ENCODE measurements at places on chromosomes 16 and 17.

- no peak for DNase-seq
Measured at GRCh38 chr17:13728781-13729180, 127.1 kb upstream of the HS3ST3A1 start.

DNA sequence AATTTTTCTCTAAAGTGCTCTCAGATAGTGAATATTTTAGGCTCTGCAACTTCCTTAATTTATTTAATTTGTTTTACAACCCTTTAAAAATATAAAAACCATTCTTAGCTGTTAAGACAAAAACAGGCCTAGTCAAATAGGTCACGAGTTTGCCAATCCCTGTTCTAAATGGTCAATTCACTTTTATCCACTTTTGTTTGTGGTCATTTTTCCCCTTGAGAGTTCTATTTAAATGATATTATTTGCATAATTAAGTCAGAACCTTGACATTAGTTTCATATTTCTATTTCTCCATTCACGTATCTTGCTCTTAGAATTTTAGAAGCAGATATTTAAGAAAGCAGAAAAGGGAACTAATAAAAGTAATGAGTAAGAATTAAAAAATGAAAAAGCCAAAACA lies 4.0 kb downstream of the AMFR start:
- no peak for DNase-seq

- DNase-seq, result no peak
Measured at GRCh38 chr16:10370096-10370726, 15.7 kb upstream of the ATF7IP2 start.

- DNase-seq, result no peak
Measured at GRCh38 chr16:77322757-77323156, 112.1 kb downstream of the ADAMTS18 start.

- no peak for DNase-seq
Measured at GRCh38 chr16:27819881-27820610, 243.5 kb downstream of the GSG1L start.

GRCh38 chr16:57202095-57202886 lies 16.2 kb downstream of the RSPRY1 start:
- DNase-seq, result no peak

DNA sequence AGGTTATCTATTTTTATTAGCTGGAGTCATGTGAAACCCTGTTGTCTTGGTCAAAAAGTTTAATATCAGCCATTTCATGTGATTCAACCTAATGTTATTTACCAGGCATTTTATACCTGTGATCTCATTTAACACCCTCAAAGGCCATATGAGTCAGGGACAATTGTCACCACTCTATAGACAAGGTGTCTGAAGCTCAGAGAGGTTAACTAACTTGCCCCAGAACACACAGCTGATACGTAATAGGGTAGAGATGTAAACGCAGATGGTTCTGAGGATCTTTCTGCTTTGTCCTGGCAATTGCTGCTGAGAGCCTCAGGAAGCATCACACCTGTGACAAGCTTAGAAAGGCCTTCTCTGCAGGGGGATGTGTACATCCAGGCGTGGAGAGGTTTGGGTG lies 4.9 kb downstream of the CD300A start:
- no peak for DNase-seq

GRCh38 chr17:61659437-61659836 lies 68.4 kb upstream of the NACA2 start:
- DNase-seq, result no peak

DNA sequence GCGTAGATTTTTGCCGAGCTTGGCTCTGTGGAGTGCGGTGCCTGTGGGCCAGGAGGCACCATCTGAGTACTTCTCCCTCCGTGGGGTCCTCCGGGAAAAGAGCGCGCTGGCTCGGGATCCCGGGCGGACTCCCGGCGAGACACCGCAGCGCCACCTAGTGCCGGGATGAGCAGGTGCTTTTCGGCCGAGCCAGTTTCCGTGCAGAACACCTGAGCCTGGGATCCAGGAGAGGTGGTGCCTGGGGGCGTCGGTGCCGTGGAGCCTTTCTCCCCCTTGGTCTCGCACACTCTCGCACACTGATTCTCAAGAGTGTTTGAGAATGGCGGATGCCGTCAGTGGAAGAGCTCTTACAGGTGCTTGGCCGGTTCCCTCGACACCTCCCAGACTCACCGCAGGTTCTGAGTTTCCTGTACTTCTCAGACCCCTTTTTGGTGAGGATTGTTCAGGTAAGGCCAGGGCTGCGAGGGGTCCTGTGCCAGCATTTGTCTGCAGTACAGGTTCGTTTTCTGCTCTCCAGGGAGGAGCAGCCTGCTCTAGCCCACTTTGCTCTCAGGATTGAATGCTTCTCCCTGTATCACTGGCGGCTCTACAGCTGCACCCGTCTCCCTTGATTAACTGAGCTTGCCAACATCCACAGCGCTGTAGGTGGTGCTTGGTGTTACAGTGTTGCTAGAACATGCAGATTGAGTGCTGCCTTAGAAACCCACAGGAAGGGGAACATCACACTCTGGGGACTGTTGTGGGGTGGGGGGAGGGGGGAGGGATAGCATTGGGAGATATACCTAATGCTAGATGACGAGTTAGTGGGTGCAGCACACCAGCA lies 23.3 kb downstream of the TBCD start:
- no peak for DNase-seq

GRCh38 chr16:48950184-48950583 lies 331.5 kb downstream of the CBLN1 start:
- DNase-seq, result no peak

DNA sequence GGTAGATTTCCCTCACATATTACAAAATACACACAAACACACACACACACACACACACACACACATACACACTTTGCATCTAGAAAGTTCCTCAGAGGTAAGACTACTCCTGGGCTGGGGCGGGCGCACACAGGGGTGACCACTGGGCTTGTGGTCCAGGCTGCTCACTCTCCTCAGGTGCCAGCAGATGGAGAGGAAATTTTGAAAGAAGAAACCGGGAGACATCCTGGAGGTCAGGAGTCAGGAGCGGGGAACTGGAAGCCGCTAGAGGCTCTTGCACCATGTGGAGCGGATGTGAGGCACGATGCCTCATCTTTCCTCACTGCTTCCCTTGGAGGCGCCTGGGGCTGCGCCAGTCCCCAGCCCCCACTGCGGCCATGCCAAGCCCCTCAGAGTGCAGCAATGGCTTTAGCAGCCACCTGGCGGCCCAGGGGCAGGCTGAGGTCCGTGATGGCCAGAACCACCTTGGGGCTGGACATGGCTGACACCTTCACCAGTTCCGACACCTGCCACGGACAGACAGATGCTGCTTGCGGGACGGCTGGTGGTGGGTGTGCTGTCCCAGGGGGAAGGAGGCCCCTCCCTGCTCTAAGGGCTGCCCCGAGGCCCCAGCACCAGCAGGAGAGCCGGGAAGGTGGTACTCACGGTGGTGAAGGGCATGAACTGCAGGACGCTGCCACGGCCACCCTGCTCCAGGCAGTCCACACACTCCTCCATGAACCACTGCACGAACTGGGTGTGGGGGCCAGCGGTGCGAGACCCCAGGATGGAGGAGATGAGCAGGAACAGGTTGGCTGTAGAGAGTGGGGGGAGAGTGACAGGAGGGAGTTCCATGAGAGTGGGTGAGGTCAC lies 4.1 kb downstream of the CSF3 start:
- no peak for DNase-seq

DNA sequence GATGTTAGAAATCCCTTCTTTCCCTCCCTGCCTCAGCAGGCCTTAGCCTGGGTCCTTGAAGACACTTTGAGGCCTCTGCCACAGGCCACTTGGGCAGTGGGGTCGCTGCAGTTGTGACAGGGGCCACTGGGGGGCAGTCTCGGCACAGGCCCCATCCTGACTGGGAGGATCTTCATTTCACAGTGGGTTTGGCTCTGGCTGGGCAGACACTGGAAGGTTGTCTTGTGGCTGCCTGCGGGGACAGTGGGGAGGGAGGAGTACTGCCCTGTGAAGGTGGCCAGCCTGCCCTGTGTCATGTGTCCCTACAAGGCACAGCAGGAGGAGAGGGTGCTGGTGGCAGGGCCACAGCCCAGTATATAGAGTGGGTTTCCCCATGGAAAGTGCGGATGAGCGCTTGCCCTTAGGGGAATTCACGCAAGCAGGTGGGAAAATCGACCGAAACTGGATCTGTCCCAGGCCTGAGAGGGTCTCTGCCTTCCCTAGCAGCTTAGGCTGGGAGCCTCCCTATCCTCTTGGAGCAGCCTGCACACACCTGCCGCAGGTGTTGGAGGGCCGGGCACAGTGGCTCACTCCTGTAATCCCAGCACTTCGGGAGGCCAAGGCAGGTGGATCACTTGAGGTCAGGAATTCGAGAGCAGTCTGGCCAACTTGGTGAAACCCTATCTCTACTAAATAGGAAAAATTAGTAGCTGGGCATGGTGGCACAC lies 28.8 kb downstream of the GINS2 start:
- DNase-seq, result peak; percentile 24

- DNase-seq, result no peak
Measured at GRCh38 chr17:59793205-59793604, 85.8 kb downstream of the VMP1 start.

DNA sequence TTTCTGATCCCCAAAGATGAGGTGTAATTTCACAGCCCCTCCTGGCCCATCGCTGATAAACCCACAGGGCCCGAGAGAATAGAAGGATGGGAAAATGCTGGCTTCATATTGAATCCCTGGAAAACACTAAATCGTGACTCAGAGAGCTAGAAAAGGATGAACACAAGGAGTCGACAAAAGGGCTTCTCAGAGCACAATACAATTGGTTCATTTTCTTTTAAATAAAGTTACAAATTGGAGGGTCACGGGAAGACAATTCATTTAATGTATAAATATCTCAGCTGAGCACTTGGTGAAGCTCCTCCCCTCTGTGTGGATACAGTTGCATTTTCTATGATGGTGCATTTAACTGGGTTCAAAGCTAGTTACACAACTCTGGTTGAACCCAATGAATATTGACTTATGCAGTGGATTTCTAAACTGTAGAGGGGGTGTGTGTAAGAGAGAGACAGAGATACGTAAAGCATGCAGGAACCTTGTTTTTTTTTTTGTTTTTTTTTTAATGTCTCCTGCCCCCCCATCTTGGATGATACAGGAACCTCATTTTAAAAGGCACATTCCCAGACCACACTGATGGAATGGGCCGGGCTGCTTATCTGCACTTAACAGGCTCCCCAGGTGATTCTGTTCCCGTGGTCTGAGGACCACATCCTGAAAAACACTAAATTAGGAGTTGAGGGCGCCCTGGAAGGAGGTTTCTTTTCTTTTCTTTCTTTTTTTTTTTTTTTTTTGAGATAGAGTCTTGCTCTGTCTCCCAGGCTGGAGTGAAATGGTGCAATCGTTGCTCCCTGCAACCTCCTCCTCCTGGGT lies 14.1 kb downstream of the TTYH2 start:
- DNase-seq, result no peak

- DNase-seq, result no peak
Measured at GRCh38 chr16:7111265-7111664, 221.4 kb upstream of the RBFOX1 start.

GRCh38 chr16:2213817-2214718 lies 572 bp downstream of the PGP start:
- DNase-seq, result no peak

DNA sequence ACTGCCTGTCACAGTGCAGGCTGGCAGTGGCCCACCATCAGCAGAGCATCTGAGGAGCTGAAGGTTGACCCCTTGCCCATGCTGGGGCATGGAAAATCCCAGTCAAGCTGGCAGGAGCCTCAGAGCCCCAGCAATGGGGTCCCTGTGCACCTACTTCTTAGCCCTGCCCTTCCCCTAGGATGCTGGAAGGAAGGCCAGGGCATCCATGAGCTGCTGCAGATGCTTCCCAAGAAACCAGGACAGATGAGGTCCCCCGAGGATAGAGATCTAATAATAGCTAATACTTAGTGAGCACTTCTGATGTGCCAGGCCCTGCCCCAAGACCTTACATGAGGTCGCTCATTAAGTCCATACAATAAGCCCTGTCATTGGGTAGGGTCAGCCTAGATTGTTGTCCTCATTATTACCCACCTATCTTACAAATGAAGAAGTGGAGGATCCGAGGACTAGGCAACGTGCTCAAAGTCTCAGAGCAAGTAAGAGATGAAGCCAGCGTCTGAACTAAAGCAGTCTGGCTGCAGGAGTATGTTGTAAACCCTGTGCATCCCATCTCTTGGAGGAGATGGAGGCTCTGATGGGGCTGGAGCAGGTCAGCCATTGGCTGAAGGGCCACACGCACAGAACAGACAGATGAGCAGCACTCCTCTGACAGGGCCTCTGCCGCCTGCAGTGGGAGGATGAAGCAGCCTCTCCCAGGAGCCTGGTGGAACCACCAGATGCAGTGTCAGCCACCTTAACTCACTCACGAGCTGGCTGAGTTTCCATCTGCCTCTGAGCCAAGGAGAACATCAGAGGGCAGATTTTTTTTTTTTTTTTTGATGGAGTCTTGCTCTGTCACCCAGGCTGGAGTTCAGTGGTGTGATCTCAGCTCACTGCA lies 175.4 kb downstream of the WSCD1 start:
- DNase-seq, result no peak

DNA sequence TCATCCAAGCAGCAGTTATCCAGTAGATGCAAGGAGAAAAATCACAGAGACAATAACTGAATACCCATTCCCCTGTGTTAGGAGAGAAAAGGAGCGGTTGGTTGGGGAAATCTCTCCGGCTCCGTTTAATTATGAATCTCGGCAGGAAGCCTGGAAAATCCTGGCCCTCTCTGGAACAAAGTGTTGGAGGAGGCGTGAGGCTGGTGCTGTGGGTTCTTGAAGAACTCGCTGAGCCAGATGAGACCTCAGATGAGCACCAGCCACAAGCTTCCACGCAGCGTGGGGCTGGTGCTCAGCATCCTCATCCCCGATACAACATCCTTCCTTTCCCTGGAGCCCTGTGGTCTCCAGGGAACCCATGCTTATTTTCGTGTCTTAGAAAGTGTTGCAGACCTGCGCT lies 39.7 kb downstream of the CACNG4 start:
- DNase-seq, result no peak

DNA sequence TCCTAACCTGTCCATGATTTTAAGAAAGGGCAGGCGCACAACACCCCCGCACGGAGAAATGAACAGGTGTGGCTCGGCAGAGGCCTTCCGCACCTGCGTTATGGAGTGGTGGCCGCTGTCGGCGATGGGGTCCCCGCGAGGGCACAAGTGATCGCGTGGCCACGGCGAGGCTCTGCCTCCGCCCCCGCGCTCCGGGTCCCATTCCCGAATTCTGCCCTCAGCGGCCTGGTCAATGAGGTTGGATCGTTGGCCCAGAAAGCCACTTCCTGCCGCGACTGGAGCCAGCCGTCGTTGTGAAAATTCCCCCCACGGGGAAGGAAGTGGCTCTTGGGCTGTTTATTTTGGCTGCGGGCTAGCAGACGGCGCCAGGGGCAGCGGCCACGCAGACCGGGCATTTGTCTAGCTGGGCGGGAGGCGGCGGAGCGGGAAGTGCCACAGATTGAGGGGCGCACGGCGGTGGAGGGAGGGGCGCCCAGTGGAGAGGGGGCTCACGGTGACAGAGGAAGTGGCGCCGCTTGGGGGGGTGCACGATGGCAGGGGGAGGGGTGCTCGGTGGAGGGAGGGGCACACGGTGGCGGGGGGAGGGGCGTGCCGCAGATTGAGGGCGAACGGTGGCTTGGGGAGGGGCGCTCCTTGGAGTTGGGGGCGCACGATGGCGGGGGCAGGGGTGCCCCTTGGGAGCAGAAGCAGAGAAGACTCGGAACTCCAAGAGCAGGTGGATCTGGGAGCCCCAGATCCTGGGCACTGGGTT lies 25.0 kb downstream of the MRC2 start:
- peak; percentile 8 for DNase-seq

- no peak for DNase-seq
Measured at GRCh38 chr16:59566446-59566845, 832.3 kb upstream of the GOT2 start.
